ENCODE measurements at places on chromosomes 16 and 17.

DNA sequence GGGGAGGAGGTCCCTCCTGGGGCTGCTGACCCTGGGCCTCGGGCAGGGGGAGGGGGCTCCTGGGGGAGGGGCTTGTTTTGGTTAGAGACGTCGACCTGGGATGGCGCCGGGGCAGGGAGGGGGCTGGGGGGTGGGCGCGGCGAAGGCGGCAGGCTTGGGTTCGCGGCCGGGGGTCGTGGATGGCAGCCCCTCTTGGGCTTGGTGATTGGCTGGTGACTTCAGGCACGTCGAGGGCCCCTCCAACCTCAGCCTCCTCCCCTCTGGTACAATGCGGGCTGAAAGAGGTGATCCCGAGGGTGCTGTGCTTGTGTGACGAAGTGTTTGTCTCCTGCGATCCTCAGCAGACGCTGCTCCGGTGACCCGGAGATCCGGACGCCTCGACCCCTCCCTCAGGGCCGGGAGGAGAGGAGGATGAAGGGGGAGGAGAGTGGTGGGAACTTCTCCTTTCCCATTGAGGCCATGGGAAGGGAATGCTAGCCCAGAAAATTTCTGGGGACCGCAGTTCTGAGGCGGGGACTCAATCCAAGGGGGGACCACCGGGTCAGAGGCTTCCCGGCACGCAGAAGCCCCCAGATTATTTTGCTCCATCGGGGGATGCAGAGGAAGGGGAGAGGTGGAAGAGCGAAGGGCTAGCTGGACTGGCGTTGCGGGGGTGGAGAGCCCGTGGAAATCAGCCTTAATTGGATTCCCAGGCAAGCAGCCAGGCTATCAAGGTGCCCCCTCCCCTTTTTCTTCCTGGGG is 43.9 kb downstream of the RAI1 start:
- DNase-seq, result peak; percentile 71

GRCh38 chr17:21253646-21254441 is 634 bp upstream of the NATD1 start:
- no peak for DNase-seq

GRCh38 chr16:47113130-47113529 is 30.6 kb downstream of the NETO2 start:
- DNase-seq, result no peak

DNA sequence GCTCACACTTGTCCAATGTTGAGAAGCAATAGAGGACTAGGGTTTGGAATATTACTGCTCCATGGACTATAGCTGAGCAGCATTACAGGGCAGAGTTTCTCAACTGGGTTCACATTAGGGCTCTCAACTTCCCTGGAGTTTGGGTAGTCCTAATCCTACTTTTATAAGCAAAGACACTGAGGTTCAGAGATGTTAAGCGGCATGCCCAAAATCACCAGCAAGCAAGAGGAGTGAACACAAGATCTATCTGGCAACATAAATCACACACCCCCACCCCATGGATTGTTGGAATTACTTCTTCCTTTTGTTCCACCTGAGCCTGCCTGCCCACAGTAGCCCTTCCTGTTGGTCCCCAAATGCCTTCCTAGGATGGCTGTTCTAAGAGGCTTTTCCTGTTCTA is 5.2 kb downstream of the TSNAXIP1 start:
- DNase-seq, result no peak

- no peak for DNase-seq
Observed at GRCh38 chr16:54165174-54165911, 121.2 kb downstream of the IRX3 start.

- no peak for DNase-seq
Observed at GRCh38 chr17:34222722-34223497, 32.2 kb upstream of the CCL2 start.

- DNase-seq, result no peak
Observed at GRCh38 chr17:56144223-56144622, 9.1 kb upstream of the ANKFN1 start.

GRCh38 chr16:64712026-64712425 is 409.8 kb downstream of the CDH11 start:
- DNase-seq, result no peak

- DNase-seq, result no peak
Observed at GRCh38 chr17:18119938-18120337, 11.4 kb downstream of the MYO15A start.

DNA sequence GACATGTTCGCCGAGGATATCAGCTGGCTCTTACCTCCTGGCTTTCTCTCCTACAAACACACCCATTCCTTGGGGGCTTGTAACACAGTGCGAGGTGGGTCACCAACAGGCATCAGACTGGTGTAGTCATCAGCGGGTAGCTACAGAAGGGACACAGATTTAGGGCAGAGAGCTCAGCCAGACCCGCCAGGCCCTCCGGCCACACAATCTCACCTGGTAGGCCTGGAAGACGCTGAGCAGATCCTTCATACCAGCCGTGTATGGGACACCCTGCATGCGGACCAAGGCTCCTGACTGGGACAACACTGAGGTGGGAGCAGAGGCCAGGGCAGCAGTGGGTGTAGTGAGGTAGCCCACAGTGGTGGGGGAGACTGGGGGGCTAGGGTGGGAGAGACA is 5.8 kb downstream of the ESRP2 start:
- DNase-seq, result no peak

DNA sequence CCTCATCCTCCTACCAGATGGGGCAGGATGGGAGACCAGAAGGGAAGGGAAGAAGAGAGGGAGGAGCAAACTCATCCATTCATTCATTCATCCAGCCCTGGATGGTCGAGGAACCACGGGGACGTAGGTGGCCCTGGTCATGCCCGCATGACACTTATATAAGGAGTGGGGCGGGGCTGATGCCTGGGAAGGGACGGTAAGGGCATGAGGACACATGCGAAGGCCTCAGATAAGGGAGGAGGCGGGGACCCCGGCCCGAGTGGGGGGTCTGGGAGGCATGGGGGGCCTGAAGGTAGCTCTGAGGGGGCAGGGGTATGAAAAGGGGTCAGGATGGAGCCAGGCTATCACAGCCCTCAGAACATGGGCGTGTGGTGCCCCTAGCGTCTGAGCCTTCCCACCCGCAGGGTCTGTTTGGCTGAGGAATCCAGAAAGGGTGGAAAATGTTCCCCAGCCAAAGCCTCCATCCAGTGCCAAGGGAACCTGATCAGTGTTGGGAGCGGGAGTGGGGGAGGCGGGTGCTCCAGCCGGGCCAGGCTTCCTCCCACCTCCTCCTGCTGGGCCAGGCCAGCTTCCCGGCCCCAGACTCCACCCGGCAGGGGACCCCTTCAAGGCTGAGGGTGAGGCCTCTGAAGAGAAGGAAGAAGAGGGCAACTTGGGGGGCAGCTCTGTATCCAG is 17.6 kb upstream of the CD79B start:
- no peak for DNase-seq

GRCh38 chr17:29115435-29115834 is 64.8 kb downstream of the MYO18A start:
- no peak for DNase-seq

DNA sequence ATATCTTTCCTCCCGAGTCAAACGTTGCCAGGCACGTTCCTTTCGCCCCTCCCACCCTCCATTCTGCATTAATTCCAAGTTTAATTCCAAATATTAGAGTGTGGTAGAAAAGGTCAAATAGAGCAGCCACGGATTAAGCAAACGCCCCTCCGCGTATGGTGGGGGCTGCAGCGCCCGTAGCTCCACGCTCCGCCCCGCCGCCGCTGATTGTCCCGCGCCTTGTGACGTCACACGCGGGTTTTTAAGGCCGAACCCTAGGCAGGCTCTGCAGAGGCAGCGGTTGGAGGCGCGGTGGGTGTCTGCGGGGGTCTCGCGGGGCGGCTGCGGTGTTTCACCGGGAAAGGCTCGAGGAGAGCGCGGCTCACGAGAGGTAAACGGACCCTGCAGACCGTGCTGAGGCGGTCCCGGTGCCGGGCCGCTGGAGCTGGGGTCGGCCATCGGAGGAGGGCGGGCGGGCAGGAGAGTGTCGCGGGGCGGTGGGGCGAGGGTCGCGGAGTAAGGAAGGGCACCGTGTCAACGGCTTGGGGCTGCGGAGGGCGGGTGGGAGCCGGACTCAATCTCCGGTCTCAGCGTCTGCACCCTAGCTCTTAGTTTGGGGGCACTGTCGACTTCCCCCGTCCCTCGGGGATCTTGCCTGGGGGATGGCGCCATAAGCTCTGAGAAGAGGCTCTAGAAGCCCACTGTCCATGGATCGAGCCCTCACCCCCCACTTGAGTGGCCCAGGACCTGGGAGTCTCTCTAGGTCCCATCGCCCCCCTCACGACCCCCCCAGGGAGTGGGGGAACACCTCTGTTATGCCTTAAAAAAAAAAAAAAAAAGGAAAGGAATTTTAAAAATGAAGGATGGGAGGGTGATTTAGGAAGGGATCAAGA is at the start of gene ARL4D:
Gene ARL4D (plus strand): TSS at position 270 of the 872 bp plus-strand sequence. CDS start 740 bp downstream, outside the sequence.
- DNase-seq, result peak; percentile 81

DNA sequence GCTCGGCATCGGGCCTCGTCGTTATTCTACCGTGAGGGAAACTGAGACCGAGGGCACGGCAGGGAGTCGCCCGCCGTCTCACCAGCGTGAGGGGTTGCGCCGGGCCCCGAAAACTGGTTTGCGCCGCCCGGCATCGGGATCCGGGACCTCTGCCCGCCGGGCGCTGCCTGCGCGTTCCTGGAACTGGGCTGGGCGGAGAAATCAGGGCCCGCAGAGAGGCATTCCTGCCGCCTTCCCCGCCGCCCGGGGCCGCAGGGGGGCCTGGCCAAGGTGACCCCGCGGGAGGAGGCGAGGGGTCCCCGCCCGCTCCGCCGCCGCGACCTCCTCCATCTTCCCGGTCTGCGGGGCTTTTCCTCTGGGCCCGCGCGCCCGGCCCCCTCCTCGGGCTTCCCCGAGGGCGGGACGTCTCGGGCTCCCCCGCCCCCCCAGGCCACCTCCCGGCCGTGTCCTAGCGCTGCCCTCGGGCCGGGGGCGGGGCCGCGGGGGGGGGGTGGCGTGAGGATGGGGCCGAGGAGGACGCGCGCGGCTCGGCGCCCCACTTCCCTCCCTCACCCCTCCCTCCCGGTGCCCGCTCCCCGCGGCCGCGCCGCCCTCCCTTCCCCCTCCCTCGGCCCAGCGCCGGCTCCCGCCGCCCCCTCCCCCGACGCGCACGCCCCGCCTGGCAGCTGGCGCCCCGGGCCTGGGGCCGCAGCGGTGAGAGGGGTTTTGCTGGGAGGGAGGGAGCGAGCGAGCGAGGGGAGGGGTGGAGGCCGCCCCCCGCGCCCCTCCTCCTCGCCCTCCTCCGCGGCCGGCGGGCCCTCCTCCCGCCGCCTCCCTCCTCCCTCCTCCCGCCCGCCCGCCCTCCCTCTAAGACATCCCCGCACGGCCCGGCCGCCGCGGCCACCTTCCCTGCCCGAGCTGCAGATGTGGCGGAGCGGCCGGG is at the start of gene GLIS2:
Gene GLIS2 (plus strand): TSS at position 882 of the 922 bp plus-strand sequence. CDS start 16,214 bp downstream, outside the sequence.
- DNase-seq, result peak; percentile 80

DNA sequence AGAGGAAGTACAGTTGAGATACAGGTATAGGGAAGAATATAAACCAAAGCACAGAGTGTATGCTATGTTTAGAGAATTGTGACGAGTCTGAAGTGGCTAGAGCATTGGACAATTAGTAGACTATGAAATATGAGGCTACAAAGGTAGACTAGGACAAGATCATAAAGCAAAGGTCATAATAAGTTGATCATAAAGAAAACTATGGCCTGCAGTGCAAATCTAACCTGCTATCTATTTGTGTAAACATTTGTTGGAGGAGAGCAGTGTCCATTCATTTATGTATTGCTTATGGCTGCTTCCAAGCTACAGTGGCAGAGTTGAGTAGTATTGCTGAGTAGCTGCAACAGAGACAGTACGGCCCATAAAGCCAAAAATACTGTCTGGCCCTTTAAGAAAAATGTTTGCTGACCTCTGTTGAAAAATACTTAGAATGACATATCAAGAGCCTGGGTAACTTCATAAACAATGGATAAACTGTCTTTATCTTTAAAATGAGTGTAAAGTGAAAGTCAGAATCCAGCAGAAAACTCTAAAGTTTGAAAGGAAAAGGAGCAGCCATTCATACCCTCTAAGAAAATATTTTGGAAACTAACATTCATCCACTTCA is 14.5 kb upstream of the OR1E2 start:
- no peak for DNase-seq

DNA sequence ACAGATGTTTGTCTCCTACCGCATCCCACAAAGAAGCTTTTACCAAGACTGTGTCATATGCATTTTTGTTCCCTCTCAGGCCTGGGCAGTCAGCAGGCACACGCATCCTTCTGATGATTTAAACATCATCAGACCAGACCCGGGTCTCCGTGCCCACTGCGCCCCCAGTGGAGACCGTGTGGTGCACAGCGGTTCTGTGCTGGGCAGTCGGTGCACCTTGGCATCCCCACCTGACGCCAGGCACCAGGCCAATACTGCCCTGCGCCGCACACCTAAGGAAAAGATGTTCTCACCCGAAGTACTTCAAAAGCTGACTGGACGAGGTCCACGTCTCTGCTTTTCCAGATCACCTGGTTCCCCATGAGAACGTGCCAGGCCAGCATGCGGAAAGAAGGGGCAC is 10.6 kb upstream of the PLD6 start:
- no peak for DNase-seq

- peak; percentile 20 for DNase-seq
Observed at GRCh38 chr16:8850279-8850885, 18.4 kb downstream of the CARHSP1 start.

GRCh38 chr17:7249830-7250229 is 1.7 kb downstream of the CTDNEP1 start:
- no peak for DNase-seq

GRCh38 chr16:4847774-4848587 is 700 bp downstream of the UBN1 start:
- DNase-seq, result peak; percentile 51

GRCh38 chr17:32191306-32191705 is 49.0 kb downstream of the RHOT1 start:
- DNase-seq, result no peak

GRCh38 chr17:66664336-66664735 is 170.6 kb upstream of the CACNG5 start:
- no peak for DNase-seq

DNA sequence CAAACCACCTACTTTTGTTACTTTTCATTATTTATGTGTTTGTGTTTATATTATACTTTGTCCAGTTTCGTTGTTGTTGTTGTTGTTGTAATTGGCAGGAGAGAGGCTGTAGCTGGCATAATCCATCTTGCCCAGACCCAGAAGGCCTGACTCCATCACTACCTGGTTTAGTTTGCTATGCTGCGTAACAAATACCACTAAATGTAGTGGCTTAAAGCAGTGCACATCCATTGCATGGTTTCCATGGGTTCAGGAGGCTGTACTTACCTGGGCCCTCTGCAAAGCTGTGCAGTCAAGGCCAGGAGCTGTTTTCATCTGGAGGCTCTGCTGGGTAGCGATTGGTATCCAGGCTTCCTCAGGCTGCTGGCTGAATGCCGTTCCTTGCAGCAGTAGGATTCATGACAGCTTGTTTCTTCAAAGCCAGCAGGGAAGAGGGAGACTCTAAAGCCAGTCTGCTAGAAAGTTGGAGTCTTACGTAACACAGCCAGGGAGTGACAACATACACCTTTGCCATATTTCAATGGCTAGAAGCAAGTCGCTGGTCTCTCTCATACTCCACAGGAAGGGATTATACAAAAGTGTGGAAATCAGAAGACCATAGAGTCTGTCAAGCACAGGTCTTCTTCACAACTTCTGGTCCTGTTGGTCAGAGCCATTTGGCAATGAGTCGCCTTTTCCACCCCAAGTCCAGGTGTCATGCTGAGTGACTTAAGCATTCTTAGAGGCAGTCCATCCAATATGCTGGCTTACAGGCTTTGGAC is 41.1 kb downstream of the TNRC6C start:
- DNase-seq, result no peak

GRCh38 chr16:70706948-70707465 is 21.2 kb upstream of the MTSS2 start:
- no peak for DNase-seq

All from GM13977 (cell line).